Left lung (tissue), 14 donors: ENCODE measurements at places on chromosomes 1 and 21. TPM values are rescaled to one million over a fixed set of nuclear protein-coding genes. Genes with fewer than 3 reads are reported as not detected.

DNA sequence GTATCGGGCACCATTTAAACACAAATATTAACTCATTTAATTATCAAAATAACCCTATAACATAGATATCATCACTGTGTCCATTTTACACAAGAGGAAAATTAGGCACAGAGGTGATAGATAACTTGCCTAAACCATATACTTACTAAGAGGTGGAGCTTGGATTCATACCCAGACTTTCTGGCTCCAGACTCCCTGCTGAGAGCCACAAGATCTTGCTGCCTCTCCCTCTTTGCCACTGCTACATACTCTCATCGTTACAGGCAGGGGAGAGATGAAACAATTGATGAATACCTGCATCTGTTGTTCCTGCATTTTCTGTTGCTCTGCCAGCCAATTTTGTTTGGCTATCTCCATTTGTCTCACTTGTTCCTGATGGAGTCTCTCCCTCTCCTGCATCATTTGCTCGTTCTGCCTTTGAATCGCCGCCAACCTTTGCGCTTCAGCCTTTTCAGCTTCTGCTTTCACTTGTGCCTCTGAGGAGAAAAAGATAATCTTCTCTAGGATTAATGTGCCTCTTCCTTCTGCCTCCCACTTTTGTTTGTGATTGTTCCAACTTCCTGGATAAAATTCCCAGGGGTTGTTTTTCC lies 10.6 kb downstream of the GBP5 start:
- no peak for DNase-seq

GRCh38 chr21:46005481-46005881 lies 23.9 kb downstream of the COL6A1 start:
- DNase-seq = no peak

DNA sequence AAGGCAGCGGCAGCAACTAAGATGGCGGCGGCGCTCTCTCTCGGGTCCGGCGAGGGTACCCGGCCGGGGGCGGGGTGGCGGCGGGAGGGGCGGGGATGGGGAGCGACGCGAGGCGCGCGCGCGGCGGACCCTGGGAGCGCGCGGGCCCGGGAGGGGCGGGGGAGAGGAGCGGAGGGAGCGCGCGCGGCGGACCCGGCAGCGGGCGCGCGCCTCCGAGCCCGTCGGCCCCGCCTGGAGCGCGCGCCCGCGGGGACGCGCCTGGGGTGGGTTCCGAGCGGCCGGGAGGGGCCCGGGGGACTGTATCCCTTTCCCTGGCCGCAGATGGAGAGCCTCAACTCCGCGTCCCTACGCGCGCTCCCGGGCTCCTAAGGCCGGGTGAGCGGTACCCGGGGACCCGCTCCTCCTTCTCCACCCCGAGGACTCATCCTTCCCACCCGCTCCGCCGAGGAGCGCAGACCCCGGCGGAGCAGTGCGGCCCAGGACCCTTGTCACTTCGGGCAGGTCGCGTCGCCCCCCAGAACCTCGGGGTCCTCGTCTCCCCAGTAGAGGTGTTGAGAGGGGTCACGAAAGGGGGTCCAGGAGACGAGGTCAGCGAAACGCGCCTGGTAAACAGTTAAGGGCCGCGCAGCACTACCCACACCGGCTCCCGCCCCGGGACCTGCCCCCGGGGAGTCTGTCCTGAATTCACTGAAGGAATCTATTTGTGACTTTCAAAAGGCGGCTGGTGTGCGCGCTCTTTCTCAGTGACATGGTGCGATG lies at the start of gene CLSTN1:
CLSTN1 (minus strand) TSS at position 23 of the 759 bp plus-strand sequence. CDS start 232 bp downstream, outside the sequence.
- DNase-seq = peak; percentile 94

SAMD13 gene
- total RNA-seq = 0.84 TPM
